HT-29 (cell line): ENCODE measurements at places on chromosomes 1 and 21.

GRCh38 chr1:236451796-236452373, 57.8 kb downstream of the EDARADD start:
- DNase-seq = peak; percentile 31

- no peak for DNase-seq
These were observed at the start of gene TEKT2 for GRCh38 chr1:36083635-36084496. Gene TEKT2 (plus strand): TSS chr1:36084094. CDS start chr1:36084922, 828 bp downstream.

- DNase-seq = peak; percentile 60
These were observed 1.3 kb upstream of the H3-3A start for GRCh38 chr1:226061068-226061840.

DNA sequence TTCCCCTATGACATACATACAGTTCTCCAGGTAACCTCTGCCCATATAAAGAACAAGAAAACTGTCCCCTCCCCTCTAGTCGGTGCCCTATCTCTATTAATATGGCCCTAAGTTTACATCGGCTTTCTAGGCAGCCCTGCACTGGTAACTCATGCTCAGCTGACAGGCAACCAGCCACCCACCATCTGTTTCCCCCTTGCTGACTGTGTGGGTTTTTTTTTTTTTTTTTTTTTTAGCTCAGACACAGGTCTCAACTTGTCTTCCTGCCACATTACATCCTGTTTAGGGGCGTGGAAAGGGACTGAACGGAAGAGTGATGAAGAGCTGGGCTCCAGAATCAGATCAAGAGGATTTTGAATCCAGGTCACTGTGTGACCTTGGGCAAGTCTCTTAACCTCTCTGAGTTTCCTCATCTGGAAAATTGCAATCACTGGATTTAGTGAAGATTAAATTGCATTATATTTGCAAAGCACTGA, 14.0 kb downstream of the LAPTM5 start:
- DNase-seq = no peak

DNA sequence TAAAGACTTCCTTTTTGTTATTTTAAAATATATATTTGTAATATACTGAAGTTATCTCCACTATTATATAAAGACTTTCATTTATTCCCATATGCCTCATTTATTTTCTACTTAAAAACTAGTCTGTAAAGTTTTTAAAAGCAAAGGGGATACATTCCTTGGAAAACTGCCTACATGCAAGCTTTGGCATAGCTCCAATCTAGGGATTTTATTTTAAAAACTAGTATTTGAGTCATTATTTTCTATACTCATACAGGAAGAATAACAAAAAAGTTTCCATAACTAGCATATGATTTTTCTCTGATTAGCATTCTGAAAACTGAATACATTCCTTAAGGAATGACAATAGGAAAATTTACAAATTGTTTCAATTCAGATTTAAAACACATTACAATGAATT, 88.9 kb downstream of the COL24A1 start:
- DNase-seq = no peak

DNA sequence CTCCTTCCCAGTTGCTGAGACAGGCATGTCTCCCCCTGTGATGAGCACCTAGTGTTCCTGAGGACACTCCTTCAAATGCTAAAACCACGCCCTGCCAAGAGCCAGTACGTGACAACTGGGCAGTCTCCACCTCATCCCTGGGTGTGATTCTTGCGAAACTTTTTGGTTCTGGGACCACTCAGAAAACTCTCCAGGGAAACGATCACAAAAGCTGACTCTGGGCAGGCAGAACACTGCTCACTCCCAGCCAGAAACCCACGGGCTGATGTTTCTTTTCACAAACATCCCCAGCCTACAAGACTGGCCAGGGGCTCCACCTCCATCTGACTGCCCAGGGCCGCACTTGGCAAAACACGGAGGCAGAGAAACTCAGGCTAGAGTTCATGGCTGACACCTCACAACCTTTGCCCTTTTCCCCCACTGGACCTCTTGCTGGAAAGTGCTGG, 24.4 kb downstream of the DHRS3 start:
- no peak for DNase-seq

GRCh38 chr1:30933874-30934252, 25.3 kb upstream of the SDC3 start:
- DNase-seq = no peak

GRCh38 chr1:198657550-198658064, 18.8 kb downstream of the PTPRC start:
- peak; percentile 77 for DNase-seq

GRCh38 chr1:236979149-236979900, 24.9 kb downstream of the MT1HL1 start:
- DNase-seq = no peak

DNA sequence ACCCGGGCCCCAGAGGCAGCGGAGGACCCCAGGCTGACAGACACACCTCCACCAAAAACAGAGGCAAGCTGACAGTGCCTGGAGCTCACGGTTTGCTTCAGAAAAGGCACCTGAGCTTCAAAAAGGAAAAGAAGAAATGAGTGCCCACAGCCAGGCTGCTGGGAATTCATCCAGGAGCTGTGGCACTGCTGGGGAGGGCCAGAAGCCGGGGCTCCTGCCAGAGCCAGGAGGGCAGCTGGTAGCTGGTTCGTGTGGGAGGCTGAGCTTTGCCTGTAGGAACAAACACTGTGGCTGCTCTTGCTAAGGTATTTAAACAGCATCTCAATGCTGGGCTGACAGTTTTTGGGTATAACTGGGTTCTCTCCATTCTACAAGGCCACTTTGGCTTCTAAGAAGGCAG, 19.5 kb downstream of the KCNJ6 start:
- DNase-seq = no peak

- DNase-seq = peak; percentile 12
These were observed 393 bp downstream of the LYSMD1 start for GRCh38 chr1:151165281-151165737.

DNA sequence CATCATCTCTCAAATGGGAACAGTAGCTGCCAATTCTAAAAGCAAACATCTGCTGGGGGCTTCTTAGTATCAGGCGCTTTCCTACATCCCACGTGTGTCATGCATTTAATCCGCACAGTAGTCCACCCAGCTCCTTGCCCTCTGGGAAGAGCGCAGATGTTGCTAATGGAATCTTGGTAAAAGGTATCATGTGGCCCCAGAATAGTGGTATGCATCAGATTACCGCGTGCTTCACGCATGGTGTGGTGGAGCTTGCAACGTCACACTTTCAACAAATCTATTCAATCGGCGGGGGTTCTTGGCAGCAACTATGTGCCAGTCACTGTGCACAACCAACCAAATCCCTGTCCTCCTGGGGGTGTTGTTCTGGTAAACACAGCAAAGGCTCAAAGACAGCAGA, 141.0 kb downstream of the HIVEP3 start:
- DNase-seq = no peak

- DNase-seq = no peak
These were observed 9.6 kb upstream of the KCNE1 start for GRCh38 chr21:34521561-34521960.

DNA sequence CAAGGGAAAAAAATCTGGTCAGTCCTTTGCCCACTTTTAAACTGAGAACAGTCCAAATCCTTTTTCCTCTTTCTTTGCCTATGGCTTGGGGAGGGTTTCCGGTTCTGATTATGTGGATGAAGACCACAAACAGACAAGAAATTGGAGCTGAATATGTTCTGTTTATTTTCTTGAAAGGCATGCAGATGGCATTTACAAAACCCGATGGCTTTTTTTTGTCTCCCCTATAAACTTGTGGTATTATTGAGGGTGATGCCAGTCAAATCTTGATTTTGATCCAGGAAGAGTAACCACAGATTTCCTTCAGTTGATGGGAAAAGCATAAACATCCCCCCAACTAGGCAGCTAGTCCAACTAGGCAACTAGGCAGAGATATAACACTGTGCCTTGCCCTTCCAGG, 38.9 kb downstream of the PLPP3 start:
- no peak for DNase-seq

DNA sequence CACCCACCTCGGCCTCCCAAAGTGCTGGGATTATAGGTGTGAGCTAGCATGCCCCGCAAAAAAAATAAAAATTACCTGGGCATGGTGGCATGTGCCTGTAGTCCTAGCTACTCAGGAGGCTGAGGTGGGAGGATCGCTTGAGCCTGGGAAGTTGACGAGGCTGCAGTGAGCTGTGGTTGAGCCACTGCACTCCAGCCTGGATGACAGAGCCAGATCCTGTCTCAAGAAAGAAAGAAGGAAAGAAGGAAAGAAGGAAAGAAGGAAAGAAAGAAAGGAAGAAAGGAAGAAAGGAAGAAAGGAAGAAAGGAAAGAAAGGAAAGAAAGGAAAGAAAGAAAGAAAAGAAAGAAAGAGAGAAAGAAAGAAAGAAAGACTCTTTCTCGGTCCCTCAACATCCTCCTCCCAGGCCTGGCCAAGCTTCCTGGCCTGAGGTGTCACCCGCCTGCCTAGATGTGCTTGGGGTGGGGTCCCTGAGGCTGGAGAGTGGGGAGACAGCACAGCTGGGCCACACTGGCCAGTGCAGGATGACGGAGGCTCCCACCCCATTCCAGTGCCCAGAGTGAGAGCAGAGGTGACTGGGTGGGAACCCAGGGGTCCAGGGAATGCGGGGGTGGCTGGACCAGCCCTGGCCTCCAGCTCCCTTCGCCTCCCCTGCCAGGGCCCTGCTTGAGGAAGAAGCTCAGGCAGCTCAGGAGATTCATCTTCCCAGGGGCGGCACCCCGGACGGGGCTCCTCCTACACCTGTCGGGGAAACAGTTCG, 10.2 kb upstream of the GNB1 start:
- DNase-seq = no peak

GRCh38 chr1:114758256-114758832, 560 bp upstream of the CSDE1 start:
- peak; percentile 64 for DNase-seq

DNA sequence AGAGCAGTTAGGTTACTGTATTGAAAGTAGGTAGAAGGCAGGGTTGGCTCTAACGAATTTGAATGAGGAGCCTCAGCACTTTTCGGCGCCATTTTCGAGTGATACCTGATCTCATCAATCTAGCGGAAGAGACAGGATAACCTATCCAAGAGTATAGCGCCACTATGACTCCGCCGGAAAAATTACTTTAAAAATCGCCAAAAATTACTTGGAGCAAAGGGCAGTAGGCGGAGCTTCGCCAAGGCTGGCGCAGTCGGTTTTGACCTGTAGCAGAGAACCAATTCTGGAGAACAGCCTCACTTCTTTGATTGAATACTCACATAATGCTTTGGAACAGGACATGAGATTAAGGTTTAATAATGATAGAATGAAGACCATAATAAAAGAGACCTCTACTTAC, 25.6 kb downstream of the EFCAB7 start:
- no peak for DNase-seq

- DNase-seq = no peak
These were observed 232.9 kb downstream of the TPR start for GRCh38 chr1:186142159-186142558.

DNA sequence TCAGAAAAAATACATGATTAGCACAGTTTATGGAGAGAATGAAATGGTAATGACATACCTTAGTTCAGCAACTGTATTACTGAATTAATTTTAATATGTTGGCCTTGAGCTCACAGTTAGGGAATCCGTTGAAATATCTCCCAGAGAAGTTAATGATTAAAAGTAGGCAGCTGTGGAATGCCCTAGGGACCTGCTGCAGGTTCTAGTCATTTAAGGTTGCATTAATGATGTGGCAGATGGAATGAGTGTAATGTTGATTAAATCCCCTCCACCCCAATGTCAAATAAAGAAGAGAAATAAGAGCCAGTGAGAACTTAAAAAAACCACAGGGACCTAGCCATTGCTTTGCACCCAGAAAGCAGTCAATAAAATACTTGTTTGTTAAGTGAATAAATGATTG, 40.3 kb upstream of the TRIM45 start:
- DNase-seq = peak; percentile 50

DNA sequence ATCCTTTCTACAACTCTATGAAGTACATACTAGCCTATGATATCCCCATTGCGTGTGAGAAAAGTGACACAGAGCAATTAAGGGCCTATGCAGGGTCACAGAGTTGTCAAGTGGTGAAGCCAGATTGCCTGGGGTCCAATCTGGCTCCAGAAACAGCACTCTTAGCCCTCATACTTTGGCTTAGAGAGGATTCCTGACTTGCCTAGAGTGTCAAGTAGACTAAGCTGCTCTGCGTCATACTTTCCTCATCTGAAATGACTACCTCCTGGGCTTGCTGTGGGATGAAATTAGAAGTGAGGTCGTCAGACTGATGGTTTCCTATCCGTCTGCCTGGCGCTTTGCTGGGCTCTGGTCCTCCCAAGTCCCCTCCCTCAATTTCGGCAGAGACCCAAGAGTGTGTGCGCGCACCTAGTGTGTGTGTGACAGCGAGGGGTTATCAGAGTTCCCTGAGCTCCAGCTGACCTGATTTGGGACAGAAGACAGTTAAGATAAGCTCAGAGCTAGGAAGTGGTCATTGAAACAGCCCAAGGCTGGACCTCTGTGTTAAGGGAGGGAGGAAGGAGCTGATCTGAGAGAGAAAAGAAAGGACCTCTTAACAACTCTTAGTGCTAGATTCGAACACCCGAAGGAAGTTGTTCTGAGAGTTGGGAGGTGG, 5.4 kb upstream of the NUAK2 start:
- no peak for DNase-seq

- DNase-seq = no peak
These were observed 50.8 kb upstream of the ZNF326 start for GRCh38 chr1:89943846-89944781.

DNA sequence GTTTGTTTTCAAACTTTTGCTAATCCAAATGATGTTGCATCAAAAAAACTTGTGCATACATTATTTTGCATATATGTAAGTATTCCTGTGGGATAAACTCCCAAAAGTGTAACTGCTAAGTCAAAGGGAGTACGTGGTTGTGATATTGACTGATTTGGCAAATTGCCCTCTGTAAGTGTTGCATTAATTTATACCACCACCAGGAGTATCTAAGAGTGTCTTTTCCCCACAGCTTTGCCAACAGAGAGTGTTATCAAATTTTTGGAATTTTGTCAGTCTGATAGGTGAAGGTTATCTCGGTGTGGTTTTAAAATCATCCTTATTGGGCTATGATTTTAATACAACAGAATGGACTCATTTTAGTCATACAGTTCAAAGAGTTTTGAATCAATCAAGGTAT, 30.1 kb upstream of the PARP1 start:
- DNase-seq = peak; percentile 50

DNA sequence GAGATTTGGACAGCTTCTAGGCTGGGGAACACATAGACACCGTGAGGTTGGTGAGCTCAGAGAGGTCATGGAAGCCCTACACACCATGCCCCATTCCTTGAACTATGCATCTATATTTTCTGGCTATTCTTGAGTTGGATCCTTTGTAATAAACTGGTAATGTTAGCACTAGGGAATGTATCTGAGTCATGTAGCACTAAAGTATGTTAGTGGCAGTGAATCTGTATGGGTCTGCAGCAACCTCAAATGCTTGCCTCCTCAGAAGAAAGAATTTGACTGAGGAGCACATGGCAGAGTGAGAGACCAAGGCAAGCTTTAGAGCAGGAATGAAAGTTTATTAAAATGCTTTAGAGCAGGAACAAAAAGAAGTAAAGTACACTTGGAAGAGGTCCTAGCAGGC, 43.7 kb upstream of the LRRC7 start:
- no peak for DNase-seq

GRCh38 chr1:79005945-79006344, 585 bp downstream of the ADGRL4 start:
- no peak for DNase-seq

GRCh38 chr21:42796327-42797062, 82.8 kb downstream of the WDR4 start:
- DNase-seq = peak; percentile 52

GRCh38 chr1:159009704-159010361, at the start of gene IFI16:
Gene IFI16 (plus strand): TSS chr1:159009907. CDS start chr1:159014681, 4,774 bp downstream.
- no peak for DNase-seq

- no peak for DNase-seq
These were observed 43.4 kb downstream of the COL18A1 start for GRCh38 chr21:45448283-45448809.
